ENCODE measurements at places on chromosomes 11 and 22. TPM values are rescaled to one million over a fixed set of nuclear protein-coding genes. Genes with fewer than 3 reads are reported as not detected.

DNA sequence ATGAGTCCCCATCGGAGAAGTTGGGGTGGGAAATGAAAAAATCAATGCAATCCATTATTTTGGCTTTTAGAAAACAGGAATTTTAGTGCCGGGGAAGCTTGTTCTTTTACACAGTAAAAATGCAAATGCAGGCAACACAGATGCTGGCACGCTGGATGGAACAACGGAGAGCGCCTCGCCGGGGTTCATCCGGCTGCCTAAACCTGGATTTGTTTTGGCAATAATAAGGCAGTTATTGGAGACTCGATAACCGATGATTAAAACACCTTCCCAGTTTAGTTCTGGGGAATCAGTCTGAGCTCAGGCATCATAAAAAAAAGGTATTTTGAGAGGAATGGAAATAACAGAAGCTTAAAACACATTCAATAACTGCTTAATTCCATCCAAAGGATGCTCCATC lies 2.9 kb downstream of the DSCAML1 start:
- DNase-seq = no peak

DNA sequence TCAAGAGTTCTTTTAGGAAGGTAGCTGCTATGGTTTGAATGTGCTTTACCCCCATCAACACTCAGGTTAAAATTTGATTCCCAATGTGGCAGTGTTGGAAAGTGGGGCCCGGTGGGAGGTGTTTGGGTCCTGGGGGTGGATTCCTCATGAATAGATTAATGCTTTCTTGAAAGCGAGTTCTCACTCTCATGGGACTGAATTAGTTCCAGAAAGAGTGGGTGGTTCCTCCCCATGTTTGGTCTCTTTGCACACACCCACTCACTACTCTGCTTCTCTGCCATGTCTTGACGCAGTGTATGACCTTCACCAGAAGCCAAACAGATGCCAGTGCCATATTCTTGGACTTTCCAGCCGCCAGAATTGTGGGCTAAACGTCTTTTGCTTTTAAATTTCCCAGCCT lies 394.4 kb downstream of the OPCML start:
- DNase-seq = no peak

Gene OR52M1
- total RNA-seq = not detected

DNA sequence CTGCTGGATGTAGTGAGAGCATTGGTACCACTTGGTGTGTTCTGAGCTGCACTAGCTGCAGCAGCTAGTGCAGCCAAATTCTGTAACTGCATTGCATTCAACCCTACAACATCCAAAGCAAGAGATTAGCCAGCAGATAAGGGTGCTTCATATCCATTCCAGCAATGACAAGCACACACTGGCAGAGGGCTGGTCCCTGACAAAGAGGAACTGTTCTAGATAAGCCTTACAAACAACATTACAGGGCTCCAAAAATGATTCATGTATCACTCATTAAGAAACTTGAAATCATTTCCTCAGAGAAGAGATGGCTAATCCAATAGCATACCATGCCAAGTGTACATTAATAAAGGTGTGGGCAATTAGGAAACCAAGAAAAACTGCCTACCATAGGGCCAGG lies 28.4 kb upstream of the RAPSN start:
- DNase-seq = no peak

DNA sequence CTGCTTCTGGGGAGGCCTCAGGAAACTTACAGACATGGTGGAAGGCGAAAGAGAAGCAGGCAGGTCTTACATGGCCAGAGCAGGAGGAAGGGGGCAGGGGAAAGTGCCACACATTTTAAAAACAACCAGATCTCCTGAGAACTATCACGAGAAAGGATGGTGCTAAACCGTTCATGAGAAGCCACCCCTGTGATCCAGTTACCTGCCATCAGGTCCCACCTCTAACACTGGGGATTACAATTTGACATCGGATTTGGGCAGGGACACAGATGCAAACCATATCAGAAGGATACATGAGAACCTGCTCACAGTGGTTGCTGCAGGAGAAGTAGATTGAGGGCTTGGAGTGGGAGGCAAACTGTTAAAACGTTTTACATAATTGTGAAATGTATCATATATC lies 152.2 kb downstream of the ADAMTS15 start:
- DNase-seq = no peak

- DNase-seq = no peak
Measured at GRCh38 chr22:44685384-44686056, 16.5 kb upstream of the PRR5 start.

Gene FAR1
- total RNA-seq = 31.3 TPM

DNA sequence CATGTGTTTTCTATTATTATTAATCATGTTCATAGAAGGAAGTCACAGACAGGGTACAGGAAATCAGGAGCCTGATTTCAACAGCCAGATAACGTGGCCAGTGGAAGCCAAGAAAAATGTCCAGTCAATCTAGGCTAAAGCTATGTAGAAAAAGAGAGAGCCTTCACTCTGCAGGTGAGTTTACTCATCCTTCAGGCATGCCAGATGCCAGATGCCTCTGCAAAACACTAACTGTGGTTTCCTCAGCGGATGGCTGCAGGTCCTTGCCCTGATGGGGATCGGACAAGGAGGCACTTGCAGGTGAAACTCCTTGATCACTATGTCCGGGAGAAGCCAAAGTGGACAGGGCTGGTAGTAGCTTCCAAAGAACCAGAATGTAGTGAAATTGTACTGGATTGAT lies 962.3 kb upstream of the RAG2 start:
- no peak for DNase-seq

Gene MISFA
- total RNA-seq = 0.36 TPM

Gene RPS3
- total RNA-seq = 3,442 TPM

GRCh38 chr11:8720352-8720751 lies 37.8 kb downstream of the RPL27A start:
- DNase-seq = no peak

DNA sequence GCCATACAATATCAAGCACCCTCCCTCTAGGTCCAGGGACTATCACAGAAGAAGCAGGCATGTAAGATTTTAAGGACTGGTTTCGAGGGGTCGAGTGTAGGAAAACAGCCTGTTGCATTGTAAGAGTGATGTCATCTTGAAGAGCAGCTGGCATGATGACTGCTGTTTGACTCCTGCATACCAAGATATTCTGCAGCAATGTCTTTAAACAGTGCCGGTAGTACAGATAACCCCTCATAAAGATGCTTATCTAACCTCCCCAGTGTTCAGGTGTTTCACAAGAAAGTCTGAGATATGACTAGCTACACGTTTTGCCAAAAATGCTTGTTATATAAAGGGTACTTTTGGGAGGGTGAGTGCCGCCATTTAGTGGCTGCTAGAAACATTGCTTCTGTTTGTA lies 12.0 kb downstream of the FAM111A start:
- no peak for DNase-seq

- DNase-seq = no peak
Measured at GRCh38 chr22:20553947-20554741, 46.7 kb downstream of the MED15 start.

Gene LRRC10B
- total RNA-seq = not detected

Gene ACAD8
- 18.1 TPM for total RNA-seq

- no peak for DNase-seq
Measured at GRCh38 chr11:1567721-1568100, 4.4 kb downstream of the DUSP8 start.

Gene OR52A1
- not detected for total RNA-seq

GRCh38 chr11:29019960-29020683 lies 911.9 kb downstream of the METTL15 start:
- DNase-seq = no peak

Gene ELF5
- not detected for total RNA-seq

Gene OR8D1
- total RNA-seq = not detected

Gene MUC5AC
- not detected for total RNA-seq

DNA sequence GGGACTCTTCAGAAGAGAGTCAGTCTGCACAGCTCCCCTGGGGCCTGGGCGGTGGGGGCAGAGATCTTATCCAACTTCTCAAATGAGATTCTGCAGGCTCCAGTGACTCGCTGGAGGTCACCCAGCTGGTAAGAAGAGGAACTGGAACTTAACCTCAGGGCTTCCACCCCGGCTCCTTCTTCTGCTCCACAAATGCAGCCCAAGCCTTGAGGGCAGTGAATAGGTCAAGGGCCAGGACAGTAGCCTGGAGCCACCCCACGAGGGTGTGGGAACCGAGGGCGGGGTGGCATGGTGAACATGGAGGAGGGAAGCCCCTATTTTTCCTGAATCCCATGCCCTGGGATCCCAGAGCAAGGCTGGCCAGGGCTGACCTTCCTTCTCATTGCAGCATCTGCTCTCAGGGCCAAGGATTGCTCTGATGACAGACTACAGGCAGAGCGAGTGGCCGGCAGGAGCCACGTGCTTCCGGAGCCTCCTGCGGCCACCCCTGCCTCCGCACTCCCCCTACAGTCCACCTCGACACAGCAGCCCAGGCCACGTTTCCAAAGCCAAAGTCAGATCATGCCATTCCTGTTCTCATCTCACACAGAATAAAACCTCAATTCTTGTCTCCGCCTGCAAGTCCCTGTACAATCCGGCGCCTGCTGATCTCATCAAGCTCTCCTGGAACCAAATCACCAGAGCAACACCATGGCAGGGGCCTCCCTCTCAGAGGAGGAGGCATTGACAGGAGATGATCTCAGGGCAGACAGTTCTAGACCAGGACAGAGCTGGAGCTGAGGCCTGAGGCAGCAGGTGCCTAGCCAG lies 21.1 kb upstream of the UPK3A start:
- no peak for DNase-seq

Gene MRGPRX4
- total RNA-seq = not detected

GRCh38 chr11:92839450-92839849 lies 130.0 kb upstream of the MTNR1B start:
- no peak for DNase-seq

DNA sequence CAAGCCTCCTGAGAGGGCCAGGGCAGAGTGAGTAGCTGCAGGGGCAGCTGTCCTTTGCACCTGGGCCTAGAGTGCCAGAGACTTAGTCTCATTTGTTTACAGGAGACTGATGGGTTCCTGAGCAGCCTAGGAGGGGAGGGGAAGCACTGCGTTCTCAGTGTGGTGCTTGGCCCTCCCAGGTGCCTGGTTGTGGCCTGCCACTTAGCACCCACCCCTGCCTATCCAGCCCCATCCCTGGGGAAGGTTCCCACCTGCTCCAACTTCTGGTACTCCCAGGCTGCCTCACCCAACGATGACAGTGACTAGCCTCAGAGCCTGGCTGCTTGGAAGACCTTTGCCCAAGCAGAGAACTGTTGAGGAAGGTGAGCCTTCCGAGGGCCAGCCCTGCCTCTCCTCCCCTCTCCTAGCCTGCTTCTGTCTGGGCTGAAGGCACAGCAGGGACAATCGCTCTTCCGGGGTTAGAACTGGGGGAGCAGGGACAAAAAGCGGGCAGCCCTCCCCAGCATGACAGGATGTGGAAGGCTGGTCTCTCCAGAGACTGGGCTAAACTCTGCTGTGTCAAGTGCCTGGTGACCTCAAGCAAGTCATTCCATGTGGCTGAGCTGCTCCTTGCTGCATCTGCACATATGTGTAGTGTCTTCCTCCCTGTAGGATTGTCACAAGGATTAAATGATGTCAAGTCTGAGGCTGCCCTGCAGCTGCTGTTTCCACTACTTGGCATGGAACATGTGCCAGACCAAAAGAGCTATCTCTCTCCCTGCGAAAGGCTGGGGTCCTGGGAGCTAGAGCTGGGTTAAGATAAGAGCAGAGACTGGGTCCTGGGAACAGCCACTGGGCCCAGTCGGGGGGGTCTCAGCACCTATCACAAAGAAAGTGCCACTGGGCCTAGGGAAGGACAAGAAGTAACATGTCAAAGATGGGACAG lies 9.9 kb downstream of the KCNQ1OT1 start:
- no peak for DNase-seq

Gene ANKK1
- 0.17 TPM for total RNA-seq

Gene CABP7
- total RNA-seq = 0.22 TPM

DNA sequence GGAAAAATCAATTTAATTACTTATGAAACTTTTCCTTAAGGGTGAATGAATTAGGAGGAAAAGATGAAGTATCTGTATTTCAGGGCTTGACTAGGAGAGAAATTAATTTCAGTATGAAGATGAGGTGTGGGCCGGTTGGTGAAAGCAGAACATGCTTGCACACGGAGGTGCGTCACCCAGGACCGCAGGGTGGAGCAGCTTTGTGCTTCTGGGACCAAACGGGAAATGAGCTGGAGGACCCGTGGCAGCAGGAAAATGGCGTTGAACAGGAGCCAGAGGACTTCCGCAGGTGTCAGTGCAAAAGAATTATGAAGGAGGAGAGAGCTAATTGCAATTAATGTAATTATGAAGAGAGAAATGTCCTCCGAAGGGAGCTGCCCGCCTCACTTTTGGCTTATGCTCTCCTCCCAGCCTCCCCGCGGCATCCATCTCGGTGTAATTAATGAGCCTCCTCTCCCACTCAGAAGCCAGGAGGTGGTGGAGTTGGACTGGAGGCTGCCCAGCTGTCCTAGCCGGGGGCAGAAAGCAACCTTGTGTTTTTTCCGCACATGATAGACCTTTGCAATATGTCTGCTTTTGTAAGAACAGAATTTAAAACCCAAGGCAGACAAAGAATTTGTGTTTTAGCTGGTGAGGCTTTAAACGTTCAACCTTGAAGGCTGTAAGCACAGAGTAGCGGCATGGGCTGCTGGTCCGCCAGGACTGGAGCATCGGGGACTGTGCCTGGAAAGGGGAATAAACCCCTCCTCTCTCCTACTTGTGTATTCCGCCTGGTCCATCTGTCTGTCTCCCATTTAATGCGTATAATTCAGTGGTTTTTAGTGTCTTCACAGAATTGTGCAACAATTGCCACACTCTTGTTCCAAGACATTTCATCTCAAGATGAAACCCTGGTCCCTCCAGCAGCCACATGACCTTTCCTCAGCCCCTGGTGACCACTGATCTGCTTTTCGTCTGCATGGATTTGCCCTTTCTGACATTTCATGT lies 180.6 kb downstream of the TBC1D22A start:
- no peak for DNase-seq

- DNase-seq = no peak
Measured at GRCh38 chr11:96307776-96308140, 35.2 kb downstream of the MAML2 start.

Gene SAA2
- 15.2 TPM for total RNA-seq

Gene ARSA
- 25.5 TPM for total RNA-seq

GRCh38 chr11:121300972-121301699 lies 8.6 kb downstream of the SC5D start:
- DNase-seq = no peak

GRCh38 chr22:16961477-16962186 lies 46.4 kb downstream of the GAB4 start:
- no peak for DNase-seq
